ENCODE measurements at places on chromosomes 2 and 18.

DNA sequence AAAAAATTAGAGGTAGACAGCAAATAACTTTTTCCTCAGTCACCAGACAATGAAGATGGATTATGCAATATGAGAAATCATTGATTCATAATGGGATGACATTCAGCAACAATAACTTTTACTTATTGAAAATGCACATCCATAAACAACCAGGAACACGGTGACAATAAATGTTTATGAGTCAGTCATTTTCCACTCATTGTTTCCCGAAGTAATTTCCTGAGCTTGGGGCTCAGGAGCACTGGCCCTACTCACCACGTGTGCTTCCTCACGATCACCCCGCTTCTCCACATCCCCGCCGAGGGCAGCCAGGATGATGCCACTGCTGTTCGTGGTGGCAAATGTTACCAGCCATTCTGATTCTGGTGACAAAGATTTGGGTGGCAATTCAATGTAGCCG lies 156.3 kb downstream of the LAMA1 start:
- H3K36me3 ChIP-seq, result no peaks in the 10 kb centered on the region
- no peaks in the 10 kb centered on the region for H3K4me1 ChIP-seq
- no peak for DNase-seq
- H3K27me3 ChIP-seq, result peaks cover 59% of the 10 kb centered on the region
- no peak overlapping the region for H3K4me3 ChIP-seq
- H3K27ac ChIP-seq, result no peak overlapping the region

GRCh38 chr2:6948677-6949351 lies 31.6 kb downstream of the RNF144A start:
- H3K27ac ChIP-seq, result no peak overlapping the region
- no peak overlapping the region for H3K4me3 ChIP-seq
- H3K36me3 ChIP-seq, result no peaks in the 10 kb centered on the region
- no peaks in the 10 kb centered on the region for H3K4me1 ChIP-seq
- DNase-seq, result no peak

DNA sequence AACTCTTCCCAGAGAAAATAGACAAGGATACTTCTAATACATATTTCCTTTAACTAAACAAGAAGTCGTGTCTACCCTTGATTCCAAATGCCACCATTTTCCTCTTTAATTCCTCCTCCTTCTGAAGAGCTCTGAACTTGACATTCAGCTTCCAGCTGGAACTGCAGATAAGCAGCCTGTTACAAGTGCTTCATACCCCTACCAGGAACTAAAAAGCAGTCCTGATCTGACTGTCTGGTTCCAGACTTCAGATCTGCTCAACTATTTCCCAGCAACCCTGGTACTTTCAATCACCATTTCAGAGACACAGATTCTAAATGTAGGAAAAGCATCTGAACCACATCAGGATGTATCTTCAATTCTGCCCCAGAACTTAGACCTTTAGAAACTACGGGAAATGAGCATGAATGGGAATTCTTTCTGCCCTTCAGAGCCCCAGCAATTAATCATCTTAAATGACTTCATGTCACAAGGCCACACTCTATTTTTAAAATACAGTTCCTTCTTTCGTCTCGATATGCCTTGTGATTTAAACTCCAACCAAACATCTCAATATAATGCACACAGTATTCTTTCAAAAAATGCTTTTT lies 159.5 kb downstream of the L3MBTL4 start:
- H3K36me3 ChIP-seq, result no peaks in the 10 kb centered on the region
- H3K27me3 ChIP-seq, result peaks cover 7% of the 10 kb centered on the region
- H3K4me3 ChIP-seq, result no peak overlapping the region
- no peak for DNase-seq
- H3K27ac ChIP-seq, result no peak overlapping the region
- H3K4me1 ChIP-seq, result no peaks in the 10 kb centered on the region

- no peaks in the 10 kb centered on the region for H3K36me3 ChIP-seq
- no peaks in the 10 kb centered on the region for H3K27me3 ChIP-seq
- no peaks in the 10 kb centered on the region for H3K4me1 ChIP-seq
- no peak overlapping the region for H3K27ac ChIP-seq
- DNase-seq, result no peak
Measured at GRCh38 chr2:192029089-192029488, 165.6 kb downstream of the TMEFF2 start.

- DNase-seq, result peak; percentile 31
- H3K36me3 ChIP-seq, result 0 out of 2 replicates have a peak, but pooled peaks cover 7% of the 10 kb centered on the region
- peak overlapping the region; percentile 64 for H3K27ac ChIP-seq
- peak overlapping the region; percentile 60 for H3K4me3 ChIP-seq
Measured at GRCh38 chr2:85578243-85579180, 1.1 kb downstream of the VAMP8 start.

GRCh38 chr2:232667989-232668583 lies 29.0 kb upstream of the GIGYF2 start:
- H3K27ac ChIP-seq, result no peak overlapping the region
- H3K4me1 ChIP-seq, result peaks cover 25% of the 10 kb centered on the region
- no peak overlapping the region for H3K4me3 ChIP-seq
- H3K36me3 ChIP-seq, result no peaks in the 10 kb centered on the region
- no peaks in the 10 kb centered on the region for H3K27me3 ChIP-seq
- DNase-seq, result no peak

GRCh38 chr2:64858541-64859311 lies 130.5 kb upstream of the SLC1A4 start:
- H3K27ac ChIP-seq, result peak overlapping the region; percentile 86
- peaks cover 53% of the 10 kb centered on the region for H3K4me1 ChIP-seq
- H3K4me3 ChIP-seq, result peak overlapping the region; percentile 49
- no peak for DNase-seq
- no peaks in the 10 kb centered on the region for H3K36me3 ChIP-seq

- no peak for DNase-seq
- H3K4me3 ChIP-seq, result no peak overlapping the region
- peaks cover 30% of the 10 kb centered on the region for H3K27me3 ChIP-seq
Measured at GRCh38 chr18:37516361-37516853, 49.2 kb downstream of the CELF4 start.

- H3K36me3 ChIP-seq, result no peaks in the 10 kb centered on the region
- H3K4me3 ChIP-seq, result no peak overlapping the region
- no peak overlapping the region for H3K27ac ChIP-seq
Measured at GRCh38 chr2:142918624-142919023, 41.2 kb downstream of the KYNU start.

DNA sequence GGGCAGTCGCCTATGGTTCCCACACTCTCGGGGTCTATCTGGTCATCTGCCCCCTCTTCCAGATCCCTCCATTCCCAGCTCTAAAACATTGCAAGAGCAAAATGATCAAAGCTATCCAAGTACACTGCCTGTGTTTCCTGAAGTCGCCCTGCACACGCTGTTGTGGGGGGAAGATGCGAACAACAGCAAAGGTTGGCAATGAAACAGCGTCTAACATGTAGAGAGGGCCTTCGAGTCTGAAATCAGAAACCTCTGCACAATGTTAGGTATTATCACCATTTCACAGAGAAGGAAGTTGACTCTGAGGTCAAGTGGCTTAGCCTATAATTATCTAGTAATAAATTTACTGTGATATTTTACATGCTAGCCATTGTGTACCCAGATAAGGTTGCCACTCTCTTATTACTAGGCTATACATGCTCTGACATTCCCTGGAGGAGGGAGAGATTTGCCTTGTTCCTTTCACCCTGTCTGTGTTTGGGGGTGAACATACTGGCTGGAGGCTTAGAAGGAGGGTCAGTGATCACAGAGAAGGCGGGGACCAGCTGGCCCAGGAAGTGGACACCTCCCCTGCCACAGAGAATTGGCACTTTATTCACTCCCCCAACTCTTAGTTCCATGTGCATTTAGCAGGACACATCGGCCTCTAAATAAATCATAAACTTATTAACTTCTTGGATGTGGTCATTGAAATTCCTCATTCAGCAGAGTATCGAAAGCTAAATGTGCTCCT lies 36.8 kb downstream of the KCTD1 start:
- DNase-seq, result no peak
- H3K27ac ChIP-seq, result no peak overlapping the region
- no peaks in the 10 kb centered on the region for H3K27me3 ChIP-seq
- no peaks in the 10 kb centered on the region for H3K4me1 ChIP-seq

GRCh38 chr2:100554798-100555407 lies 7.9 kb upstream of the PDCL3 start:
- H3K36me3 ChIP-seq, result no peaks in the 10 kb centered on the region
- H3K27ac ChIP-seq, result no peak overlapping the region
- no peak for DNase-seq
- no peak overlapping the region for H3K4me3 ChIP-seq
- H3K27me3 ChIP-seq, result peaks cover 38% of the 10 kb centered on the region

DNA sequence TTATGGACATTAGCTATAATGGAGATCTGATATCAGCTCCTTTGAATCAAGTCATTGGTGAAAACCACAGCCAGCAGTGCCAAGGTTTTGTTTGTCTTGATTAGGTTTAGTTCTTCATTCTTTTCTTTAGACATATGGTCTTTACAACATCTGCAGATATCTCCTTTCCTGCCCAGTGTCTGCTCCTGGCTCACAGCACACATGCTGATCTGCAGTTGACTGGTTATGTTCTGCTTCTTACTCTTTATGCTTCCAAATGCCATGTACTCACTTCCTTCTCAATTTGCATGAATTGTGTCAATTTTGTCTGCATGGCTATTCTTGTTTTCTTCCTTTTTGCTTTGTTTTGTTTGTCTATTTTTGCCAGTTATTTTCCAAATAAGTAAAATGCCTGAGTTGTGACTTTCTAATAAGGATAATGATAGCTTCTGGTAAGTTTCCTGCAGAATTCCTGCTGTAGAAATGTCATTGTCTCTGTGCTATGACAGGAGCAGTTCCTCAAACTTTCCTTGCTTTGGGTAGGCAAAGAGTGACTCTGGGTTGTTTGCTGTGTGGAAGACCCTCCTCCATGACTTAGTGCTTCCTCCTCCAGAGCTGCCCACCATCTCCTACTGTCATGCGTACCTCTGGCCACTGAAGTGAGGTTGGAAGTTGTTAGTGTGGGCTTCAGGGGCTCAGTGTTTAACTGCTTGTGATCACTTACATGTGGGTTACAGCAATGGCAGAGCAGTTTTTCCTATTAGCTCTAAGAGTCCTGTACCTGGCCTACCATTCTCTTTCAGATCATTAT lies 8.2 kb downstream of the ARHGAP25 start:
- no peaks in the 10 kb centered on the region for H3K36me3 ChIP-seq
- no peaks in the 10 kb centered on the region for H3K27me3 ChIP-seq
- no peak overlapping the region for H3K4me3 ChIP-seq
- no peaks in the 10 kb centered on the region for H3K4me1 ChIP-seq
- no peak for DNase-seq

DNA sequence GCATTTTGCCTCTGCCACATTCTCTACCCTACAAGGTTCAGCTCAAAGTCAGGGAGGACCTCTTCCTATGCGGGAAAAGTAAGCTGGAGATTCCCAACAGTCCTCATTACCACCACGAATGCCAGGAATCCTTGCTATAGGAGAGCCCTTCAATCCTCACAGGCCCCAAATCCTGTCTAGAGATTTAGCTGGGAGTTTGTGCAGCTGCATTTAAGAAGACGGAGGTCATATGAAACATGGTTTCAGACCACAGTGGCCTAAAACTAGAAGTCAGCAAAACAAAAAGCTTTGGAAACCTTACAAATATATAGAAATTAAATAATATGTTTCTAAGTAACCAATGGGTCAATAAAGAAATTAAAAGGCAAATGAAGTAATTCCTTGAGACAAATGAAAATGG lies 415.3 kb upstream of the SETBP1 start:
- no peaks in the 10 kb centered on the region for H3K4me1 ChIP-seq
- H3K4me3 ChIP-seq, result no peak overlapping the region
- DNase-seq, result no peak
- no peak overlapping the region for H3K27ac ChIP-seq
- H3K36me3 ChIP-seq, result no peaks in the 10 kb centered on the region

- no peak overlapping the region for H3K27ac ChIP-seq
- no peaks in the 10 kb centered on the region for H3K4me1 ChIP-seq
- no peak overlapping the region for H3K4me3 ChIP-seq
- H3K27me3 ChIP-seq, result no peaks in the 10 kb centered on the region
Measured at GRCh38 chr2:204772546-204772945, 227.3 kb downstream of the PARD3B start.

DNA sequence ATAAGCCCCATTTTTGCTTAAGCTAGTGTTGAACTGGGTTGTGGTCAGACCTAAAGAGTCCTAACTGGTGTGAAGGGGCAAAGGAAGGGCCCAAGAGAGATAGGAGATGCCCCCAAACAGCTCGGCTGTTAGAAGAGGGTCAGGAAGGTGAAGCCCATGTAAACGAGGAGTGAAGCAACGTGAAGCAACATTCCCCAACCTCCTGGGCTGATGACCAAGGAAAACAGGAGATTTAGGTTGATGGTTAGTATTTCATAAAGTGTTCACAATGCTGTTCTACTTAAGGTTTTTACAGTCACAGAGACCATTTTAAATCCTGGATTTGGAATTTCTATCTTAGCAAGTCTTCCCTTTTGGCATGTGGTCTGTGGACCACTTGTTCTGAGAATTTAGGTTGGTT lies 144.0 kb upstream of the SERPINE2 start:
- H3K27ac ChIP-seq, result no peak overlapping the region
- no peaks in the 10 kb centered on the region for H3K27me3 ChIP-seq
- H3K4me3 ChIP-seq, result no peak overlapping the region
- no peaks in the 10 kb centered on the region for H3K36me3 ChIP-seq
- peaks cover 9% of the 10 kb centered on the region for H3K4me1 ChIP-seq

DNA sequence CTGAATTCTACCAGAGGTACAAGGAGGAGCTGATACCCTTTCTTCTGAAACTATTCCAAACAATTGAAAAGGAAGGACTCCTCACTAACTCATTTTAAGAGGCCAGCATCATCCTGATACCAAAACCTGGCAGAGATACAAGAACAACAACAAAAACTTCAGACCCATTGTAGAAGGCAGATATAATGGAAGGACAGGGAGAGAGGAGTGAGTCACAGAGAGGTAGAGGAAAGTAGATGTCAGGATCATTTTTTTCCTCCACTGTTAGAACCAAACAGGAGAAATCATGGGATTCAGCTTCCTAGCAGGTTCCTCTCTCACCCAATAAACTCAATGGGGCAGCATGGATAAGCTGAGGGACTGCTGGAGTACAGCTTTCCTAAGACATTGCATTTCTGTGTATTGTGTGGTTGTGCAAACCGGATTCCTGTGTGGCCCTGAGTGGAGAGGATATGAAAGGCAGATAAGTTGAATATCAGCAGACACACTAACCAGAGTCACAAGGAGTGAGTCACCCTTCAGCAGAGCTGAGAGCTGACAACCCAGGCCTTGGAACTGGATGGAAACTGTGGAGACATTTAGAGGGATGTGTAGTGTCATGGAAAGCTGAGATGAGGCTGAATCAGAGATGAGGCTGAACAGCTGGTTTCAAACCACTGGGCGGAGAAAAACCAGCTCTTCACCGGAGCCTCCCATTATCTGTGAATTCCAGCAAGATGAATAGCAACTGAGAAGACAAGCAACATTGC lies 60.9 kb upstream of the MMADHC start:
- no peak overlapping the region for H3K27ac ChIP-seq
- no peaks in the 10 kb centered on the region for H3K36me3 ChIP-seq
- no peak overlapping the region for H3K4me3 ChIP-seq
- no peaks in the 10 kb centered on the region for H3K27me3 ChIP-seq
- no peaks in the 10 kb centered on the region for H3K4me1 ChIP-seq
- DNase-seq, result peak; percentile 52

- H3K4me3 ChIP-seq, result no peak overlapping the region
- H3K36me3 ChIP-seq, result no peaks in the 10 kb centered on the region
- no peaks in the 10 kb centered on the region for H3K4me1 ChIP-seq
- no peaks in the 10 kb centered on the region for H3K27me3 ChIP-seq
Measured at GRCh38 chr2:148122788-148123187, 101.9 kb downstream of the MBD5 start.

- DNase-seq, result peak; percentile 37
- no peaks in the 10 kb centered on the region for H3K27me3 ChIP-seq
- H3K4me1 ChIP-seq, result peaks cover 54% of the 10 kb centered on the region
- H3K4me3 ChIP-seq, result peak overlapping the region; percentile 69
- peak overlapping the region; percentile 98 for H3K27ac ChIP-seq
Measured at GRCh38 chr2:38073211-38074057, 2.5 kb downstream of the CYP1B1 start.

All from PC-9 (cell line).